ENCODE measurements at places on chromosomes 2 and 18.
A peak's percentile ranks its signal among the peaks of the same experiment; 100 is the strongest.

DNA sequence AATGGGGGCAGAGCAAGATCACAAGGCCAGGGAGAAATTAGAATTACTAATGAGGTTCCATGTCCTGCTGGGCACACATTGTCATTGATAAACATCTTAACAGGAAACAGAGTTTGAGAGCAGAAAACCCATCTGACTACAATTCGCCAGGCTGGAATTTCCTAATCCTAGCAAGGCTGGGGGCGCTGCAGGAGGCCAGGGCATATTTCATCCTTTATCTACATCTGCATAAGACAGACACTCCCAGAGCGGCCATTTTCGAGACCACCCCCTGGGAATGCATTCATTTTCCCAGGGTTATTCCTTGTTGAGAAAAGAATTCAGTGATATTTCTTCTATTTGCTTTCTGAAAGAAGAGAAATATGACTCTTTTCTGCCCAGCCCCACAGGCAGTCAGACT lies 152.7 kb downstream of the SUCLG1 start:
- no peak for DNase-seq

- DNase-seq, result no peak
These were observed 249.0 kb upstream of the ID2 start for GRCh38 chr2:8432706-8433336.

DNA sequence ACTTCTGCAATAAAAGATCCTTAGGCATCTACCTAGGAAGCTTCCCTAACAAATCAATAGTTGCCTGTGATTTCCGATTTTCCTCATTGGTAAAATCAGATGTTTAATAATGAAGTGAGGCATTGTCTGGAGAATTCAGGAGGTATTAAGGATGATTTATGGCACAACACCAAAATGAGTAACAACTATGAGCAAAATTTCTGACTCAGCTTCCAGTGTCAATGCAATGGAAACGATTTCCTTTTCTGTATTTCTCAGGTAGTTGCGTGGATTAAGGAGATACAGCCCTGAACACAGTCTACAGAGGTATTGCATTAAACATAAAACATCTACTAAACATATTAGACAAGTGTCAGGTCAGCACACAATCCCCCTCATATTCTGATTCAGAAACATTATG lies 99.5 kb downstream of the EPB41L3 start:
- no peak for DNase-seq

- DNase-seq, result no peak
These were observed 2.7 kb upstream of the PPP1CB start for GRCh38 chr2:28748941-28749340.

DNA sequence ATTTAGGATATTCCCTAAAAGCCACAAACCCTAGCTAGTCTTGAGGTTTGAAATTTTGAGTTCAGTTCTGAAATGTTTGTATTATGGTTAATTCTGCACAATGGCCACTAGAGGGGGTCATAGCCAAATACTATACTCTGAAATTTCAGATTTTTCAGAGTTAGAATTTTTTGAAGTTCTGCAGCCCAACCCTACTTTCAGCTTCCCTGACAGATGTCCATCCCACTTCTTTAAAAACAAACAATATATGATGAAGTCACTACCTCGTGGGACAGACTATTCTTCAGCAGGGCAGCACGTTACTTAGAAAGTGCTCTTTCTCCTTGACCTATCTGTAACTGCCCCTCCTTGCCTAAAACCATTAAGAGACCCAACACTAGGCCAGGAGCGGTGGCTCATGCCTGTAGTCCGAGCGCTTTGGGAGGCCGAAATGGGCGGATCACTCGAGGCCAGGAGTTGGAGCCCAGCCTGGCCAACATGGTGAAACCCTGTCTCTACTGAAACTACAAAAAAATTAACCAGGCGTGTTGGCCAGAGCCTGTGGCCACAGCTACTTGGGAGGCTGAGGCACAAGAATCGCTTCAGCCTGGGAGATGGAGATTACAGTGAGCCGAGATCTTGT lies 48.2 kb upstream of the PAPOLG start:
- peak; percentile 49 for DNase-seq

DNA sequence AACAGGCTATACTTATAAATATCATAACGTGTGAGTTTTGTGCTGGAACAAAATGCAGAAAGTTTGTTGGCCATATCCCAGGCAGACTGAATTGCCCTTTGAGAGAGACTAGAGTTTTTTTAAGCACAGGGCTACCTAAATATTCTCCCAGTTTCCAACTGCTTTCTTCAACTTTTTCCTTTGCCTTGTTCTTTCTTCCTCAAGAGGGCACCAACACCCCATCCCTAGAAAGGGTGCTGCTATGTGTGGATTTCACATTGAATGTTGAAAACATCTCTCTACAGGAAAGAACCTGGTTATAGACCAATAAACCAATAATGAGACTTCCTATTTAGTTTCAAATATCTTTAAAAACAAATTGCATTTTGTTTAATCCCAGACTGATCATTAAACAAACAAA lies 87.9 kb downstream of the ICOS start:
- DNase-seq, result peak; percentile 85

- DNase-seq, result no peak
These were observed 29.9 kb downstream of the SCN7A start for GRCh38 chr2:166464187-166464586.

DNA sequence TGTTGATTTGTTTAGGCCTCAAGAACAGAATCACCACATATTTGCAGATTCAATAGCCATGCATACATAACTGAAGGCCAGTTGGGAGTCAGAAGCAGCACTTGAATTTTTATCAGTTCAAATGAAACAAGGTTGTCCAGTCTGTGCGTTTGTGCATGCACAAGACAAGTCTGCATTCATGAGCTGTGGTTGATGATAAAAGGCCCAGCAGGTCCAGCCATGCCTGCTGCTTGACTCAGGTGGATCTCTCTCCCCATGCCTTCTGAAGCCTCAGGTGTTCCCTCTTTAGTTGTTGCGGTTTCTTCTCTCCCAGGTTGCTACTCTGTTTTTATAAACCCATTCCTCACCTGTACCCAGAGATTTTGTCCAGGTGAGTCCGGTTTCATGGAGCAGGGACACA lies 124.5 kb downstream of the CCDC102B start:
- no peak for DNase-seq

DNA sequence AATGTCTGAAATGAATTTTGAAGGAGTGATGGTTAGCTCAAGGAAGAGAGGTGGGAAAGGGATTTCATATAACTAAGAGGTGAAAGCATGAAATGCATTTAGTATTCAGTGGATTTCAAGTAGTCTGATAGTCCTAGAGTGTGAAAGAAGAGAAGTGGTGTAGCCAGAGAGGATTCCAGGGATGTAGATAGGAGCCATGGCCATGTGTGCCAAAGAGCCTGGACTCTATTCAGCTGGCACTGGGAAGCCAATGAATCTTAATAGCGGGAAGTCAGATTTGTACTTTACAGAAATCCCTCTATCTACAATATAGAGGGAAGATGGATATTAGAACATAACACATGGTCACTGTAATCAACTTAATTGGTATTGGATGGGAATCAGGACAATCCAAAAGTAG lies 8.3 kb upstream of the BOLL start:
- DNase-seq, result no peak

Data from muscle of leg (tissue), 16 donors.